Fibroblast of gingiva (primary cell): ENCODE measurements at places on chromosomes 13 and 19.

GRCh38 chr19:22427960-22428913 lies 6.1 kb upstream of the ZNF98 start:
- no peak for DNase-seq

DNA sequence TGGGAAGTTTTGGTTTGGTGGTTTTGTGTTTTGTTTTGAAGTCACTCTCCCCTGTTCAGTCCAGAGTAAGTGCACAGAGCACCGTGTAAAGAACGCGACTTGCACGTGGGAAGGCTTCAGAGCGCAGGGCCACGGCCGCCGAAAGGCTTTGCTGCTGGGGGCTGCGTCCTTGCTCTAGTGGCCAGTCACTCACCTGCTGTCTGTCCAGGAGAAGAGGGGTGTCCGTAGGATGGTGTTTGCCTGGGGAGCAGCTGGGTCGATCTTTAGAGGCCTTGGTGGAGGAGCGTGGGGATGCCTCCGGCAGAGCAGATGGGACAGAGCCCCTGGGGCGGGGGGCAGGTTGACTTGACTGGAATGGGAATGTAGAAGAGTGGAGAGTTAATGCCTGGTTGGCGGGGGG lies 116.6 kb upstream of the MCF2L start:
- no peak for DNase-seq

DNA sequence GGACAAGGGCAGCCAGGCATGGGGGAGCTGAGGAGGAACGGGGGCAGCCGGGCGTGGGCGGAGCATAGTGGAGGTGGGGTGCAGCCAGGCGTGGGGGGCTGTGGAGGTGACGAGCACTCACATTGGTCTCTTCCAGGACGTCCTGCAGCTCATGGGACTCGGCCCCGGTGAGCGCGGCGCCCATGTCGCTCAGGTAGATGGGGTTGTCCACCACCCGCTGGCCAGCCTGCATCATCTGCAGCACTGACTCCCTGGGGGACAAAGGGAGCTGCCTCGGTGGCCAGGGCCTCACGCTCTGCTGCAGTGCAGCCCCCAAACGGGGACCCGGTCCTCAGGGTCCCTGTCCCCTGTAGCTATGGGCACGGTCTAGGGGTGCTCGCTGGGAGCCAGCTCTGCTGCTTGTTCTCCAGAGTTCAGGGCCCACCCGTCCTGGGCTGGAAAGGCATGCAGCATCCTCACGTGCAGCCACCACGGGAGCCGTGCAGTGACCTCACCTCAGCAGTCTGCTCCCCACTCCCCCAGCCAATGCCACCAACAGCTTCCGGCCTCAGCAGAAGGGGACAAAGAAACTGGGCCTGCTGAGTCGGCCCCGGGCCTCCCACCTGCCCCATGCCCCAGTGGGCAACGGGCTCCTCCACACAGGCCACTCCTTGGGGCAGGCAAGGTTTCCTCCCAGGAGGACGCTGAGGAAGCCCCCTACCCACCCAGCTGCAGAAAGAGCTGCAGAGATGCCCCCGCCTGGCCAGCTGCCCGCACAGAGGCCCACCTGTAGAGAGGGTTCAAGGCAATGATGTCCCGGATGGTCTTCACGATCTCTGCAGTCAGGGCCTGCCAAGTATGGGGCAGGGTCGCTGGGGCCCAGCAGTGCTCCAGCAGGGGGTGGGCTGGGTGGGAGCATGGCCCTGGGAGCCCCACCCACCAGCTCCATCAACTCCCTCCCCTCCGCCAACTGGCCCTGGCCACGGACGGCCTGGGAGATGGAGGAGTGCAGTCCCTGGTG lies 12.1 kb downstream of the LONP1 start:
- DNase-seq, result no peak

- no peak for DNase-seq
These were observed 94.7 kb downstream of the RNASEH2B start for GRCh38 chr13:51004111-51004865.

DNA sequence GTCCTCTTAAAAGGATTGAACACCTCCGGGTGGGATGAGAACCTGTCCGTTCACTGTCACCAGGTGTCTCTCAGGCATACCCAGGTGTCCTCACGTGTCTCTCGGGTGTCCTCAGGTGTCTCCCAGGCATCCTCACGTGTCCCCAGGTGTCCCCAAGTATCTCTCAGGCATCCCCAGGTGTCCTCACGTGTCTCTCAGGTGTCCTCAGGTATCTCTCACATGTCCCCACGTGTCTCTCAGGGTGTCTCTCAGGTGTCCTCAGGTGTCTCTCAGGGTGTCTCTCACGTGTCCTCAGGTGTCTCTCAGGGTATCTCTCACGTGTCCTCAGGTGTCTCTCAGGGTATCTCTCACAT lies 33.8 kb downstream of the ATP4B start:
- DNase-seq, result no peak

DNA sequence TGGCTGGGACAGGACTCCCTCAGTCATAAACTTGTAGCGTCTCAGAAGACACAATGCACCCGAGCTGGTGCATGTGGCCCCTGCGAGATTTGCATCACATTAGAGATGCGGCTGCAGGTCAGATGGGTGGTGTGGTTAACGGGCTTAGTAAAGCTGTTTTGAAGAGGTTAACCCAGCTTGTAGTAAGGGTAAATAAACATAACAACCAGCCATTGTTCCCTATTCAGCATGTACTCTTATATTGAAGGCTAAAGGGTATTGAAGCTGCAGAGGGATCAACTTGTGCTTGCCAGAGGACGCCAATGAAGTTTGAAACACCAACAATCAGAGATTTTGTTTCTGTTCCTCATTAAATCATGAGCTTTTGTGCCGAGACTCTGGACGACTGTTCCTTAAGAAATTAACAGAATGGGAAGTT lies 79.4 kb downstream of the ZIC5 start:
- DNase-seq, result no peak

DNA sequence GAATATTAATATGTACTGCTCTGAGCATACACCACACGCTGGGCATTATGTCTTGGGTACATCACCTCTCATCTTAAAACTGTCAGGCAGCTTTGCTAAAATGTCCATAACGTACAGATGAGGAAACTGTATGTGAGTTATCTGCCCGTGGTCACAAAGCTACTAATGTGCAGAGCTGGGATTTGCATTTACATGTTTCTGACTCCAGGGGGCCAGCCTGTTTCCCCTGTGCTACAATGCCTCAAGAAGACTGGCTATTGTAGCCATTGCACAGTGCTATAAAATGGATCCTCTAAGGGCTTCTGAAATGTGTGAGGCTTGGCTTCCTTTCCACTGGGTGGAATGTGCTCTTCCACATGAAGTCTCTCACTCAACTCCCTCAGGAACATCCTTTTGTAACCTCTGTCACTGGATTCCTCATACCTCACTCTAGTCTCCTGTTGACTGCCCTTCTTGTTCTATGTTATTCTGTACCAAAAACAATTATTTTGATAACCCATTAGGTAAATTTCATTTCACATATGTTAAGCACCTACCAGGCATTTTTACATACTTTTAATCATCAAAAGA lies 95.6 kb upstream of the HTR2A start:
- peak; percentile 5 for DNase-seq

DNA sequence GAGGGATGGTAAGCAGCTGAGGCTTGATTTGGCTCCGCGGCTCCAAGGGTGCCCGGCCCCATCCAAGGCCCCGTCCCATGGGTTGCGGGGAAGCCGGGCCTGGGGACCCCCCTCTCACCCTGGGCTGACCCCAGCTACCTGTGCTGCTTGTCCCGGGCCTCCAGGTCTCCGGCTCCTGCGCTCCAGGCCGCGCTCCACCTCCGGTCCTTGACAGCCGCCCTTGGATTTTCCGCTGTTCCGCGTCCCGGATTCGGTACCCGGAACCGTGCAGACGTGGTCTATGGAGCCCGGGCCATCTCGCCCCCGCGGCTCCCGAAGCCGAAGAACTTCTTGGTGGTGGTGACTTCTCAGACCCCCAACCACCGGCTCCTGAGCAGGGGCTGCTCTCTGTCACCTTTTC lies 48.3 kb upstream of the C1QTNF9B start:
- DNase-seq, result no peak

- DNase-seq, result no peak
These were observed at the start of gene OLFM2 for GRCh38 chr19:9936326-9937000. OLFM2 (minus strand) TSS chr19:9936515; CDS start chr19:9936366, 149 bp downstream.

DNA sequence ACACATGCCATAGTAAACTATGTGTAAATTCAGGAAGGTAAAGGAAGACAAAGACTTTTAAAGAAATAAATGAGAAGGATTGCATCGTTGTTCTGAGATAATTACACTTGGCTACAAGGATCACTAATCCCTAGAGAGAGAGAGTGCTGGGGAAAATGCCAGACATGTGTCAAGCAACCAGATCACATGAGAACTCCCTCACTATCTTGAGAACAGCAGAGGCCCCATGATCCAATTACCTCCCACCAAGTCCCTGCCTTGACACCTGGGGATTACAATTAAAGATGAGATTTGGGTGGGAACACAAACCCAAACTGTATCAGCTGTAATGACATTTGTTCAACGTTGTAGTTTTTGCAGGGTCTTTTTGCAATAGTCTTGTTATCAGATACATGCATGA lies 1600.9 kb upstream of the MIR17HG start:
- no peak for DNase-seq

DNA sequence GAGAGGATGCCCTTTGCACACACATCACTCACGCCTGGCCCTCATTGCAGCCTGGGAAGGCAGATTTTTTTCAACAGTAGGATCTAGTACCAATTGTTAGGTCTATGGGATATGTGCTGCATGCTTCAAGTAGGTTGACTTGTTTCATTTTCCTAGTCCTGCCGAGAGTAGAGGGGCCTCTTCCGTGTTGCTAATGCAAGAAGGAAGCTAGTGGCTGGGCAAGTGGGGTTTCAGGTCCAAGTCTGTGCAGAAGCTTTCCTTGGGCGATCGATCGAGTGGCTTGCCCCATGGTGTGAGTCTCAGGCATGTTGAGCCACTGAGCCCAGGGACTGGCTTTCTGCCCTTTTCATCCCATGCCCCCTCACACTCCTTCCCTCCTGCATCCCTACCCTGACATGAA lies 13.7 kb downstream of the ILF3 start:
- no peak for DNase-seq

- peak; percentile 65 for DNase-seq
These were observed 20.0 kb downstream of the SIN3B start for GRCh38 chr19:16849168-16849567.

DNA sequence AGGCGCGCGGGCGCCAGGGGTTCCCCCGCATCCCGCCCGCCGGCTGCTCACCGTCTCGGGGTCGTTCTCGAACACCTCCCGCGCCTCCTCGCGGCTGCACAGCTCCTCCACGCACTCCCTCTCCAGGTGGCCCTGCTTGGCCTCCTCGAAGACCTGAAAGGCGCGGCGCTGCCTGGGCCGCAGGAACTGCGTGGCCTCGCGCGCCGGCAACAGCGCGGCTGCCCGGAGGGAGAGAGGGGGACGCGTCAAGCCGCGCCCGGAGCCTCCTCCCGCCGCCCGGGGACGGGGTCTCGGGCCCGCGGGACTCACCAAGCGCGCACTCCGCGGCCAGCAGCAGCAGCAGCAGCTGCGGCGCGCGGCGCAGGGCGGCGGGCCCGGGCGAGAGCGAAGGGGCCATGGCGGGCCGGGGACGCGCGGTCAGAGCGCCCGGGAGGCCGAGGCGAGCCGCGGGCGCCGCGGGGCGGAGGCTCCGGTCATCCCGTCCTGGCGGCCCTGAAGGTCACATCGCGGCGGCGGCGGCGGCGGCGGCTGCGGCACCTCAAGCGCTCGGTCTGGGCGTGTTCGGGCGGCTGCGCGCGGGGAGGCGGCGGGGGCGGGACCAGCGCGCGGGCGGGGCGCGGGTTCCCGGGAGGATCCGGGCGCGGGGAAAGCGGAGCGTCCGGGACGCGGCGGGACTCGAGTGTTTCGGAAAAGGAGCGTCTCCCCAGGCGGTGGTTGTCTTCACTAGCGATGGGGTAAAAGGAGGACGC lies at the start of gene GAS6:
TSS of gene GAS6 (minus strand) at position 553 of the 749 bp plus-strand sequence. CDS start at position 397, 156 bp downstream.
- peak; percentile 49 for DNase-seq

GRCh38 chr13:20672772-20673171 lies 30.7 kb upstream of the IL17D start:
- peak; percentile 65 for DNase-seq

- DNase-seq, result no peak
These were observed 28.6 kb upstream of the MBNL2 start for GRCh38 chr13:97193577-97193976.
